ENCODE measurements at places on chromosomes 16 and 17.
A peak's percentile ranks its signal among the peaks of the same experiment; 100 is the strongest.

GRCh38 chr16:56643080-56643778, 4.8 kb downstream of the MT1A start:
- DNase-seq: peak; percentile 78

- no peak for DNase-seq
Observed at GRCh38 chr17:65097110-65097509, 40.1 kb upstream of the RGS9 start.

DNA sequence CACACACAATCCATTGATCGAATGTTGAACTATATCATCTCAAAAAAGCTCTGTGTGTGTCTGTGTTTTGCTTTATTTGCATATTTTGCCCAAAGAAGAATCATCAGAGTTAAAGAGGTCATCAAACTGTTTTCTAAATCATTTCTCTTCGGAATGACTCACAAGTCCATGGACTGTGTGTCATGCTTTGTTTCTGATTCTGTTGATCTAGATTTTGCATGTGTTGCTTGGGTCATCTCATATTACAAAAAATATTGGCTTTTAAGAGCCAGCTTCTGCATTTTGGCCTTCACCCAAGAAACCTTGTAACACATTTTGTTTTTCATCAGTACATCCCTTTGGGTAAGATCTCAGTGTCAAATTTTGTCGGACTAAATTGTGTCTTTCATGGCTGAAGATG, 471.2 kb upstream of the HSBP1 start:
- DNase-seq: no peak

DNA sequence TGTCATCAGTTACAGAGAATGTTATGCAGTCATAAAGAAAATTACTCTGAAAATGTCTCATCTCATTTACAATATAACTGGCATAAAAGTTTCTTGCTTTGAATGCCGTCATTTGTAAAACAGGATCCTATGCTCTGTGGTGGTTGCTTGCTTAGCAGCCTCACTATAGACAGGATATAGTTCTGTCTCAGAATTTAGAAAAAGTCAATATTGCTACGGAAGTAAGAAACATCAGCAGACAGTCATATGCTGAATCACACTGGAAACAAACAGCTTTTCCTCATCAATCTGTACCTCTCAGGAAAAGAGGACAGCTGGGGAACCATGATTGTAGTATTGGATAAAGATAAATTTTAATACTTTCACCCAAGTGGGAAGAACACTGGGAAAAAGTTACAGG, 105.5 kb downstream of the MYO1D start:
- DNase-seq: peak; percentile 16

DNA sequence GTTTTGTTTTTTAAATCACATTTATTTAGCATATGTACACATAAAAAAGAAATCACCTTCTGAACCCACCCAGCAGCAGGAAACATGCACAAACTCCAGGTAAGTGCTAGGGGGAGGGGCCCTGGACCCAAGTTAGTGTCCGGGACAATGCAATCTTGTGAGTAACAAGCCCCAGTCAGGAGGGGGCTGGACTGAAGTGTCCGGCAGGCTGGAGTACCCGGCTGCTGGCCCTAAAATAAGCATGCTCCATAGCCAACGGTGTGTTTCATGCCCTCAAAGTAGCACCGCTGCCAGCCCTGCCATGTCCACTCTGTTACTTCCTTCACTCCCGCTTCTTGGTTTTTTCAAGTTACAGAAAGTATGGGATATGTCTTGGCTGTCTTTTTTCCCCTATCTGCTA, 102.1 kb downstream of the SPAG9 start:
- DNase-seq: no peak

DNA sequence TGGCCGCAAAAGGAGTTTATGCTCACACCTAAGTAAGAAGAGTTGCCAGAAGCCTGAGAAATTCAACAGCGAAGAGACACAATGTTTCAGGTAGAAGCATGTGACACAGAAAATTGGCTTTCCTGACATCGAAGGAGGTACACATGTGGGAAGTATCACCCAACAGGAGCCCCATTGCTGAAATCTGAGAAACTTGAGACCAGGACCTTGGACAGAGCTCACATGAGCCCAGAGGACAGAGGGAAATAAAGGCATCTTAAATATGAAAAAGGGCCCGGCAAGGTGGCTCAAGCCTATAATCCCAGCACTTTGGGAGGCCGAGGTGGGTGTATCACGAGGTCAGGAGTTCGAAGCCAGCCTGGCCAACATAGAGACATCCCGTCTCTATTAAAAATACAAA, 304.1 kb upstream of the C16orf82 start:
- DNase-seq: no peak

- no peak for DNase-seq
Observed at GRCh38 chr17:44095647-44096496, 25.3 kb downstream of the G6PC3 start.

DNA sequence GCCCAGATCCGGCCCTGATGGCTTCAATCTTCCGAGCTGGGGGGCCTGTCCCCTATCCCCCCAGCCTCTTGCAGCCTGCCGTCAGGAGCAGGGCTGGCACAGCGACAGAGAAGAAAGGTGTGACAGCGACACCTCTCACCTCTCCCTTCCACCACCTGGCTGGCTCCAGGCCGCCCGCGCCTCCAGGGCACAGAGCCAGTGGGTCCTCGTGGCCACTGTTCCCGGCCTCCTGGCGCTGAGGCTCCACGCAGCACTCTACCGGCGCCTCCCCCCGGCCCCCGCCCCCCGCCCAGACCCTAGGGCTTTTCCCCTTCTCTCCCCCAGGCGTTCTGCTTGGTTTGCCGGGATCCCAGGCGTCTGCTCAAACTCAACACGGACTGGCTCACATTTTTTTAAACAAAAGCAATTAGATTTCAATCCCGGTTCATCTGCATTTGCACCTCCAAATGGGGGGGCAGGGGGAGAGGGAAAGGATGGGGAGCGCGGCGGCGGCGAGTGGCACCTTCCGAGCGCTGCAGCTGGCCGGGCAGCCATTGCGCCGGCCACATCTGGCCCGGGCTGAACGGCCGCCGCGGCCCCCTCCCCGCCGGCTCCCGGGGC, 12.8 kb upstream of the CBX8 start:
- DNase-seq: no peak

DNA sequence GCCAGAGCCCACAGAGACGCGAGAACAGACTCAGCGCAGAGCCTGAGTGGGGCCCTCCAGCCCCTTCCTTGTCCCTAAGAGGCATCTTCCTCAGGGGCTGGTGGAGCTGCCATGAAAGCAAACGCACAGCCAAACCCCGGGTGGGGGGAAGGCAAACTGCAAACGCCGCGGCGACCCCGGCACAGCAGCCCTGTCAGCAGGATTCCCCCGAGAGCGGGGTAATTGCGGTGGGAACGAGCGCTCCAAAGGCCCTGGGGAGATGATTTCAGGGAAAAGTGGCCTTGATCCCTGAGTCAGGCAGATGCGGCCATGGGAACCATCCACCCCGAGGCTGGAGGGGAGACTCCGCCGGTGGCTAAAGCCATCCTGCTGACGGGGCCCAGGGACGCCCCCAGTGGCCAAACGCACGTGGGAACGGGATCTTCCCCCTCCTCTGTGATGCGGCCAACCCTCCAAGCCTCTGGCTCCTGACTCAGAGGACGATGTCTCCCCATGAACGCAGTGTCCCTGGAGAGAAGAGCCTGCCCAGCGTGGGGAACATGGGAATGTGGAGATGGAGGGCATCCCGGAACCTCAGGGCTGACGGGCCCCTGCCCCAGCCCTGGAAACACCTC, 25.1 kb downstream of the SLC7A5 start:
- no peak for DNase-seq

- no peak for DNase-seq
Observed at GRCh38 chr17:17201907-17202306, 4.2 kb downstream of the PLD6 start.
